ENCODE measurements at places on chromosomes 2 and 18.

- no peak for DNase-seq
Measured at GRCh38 chr2:85458601-85459563, 40.4 kb downstream of the SH2D6 start.

DNA sequence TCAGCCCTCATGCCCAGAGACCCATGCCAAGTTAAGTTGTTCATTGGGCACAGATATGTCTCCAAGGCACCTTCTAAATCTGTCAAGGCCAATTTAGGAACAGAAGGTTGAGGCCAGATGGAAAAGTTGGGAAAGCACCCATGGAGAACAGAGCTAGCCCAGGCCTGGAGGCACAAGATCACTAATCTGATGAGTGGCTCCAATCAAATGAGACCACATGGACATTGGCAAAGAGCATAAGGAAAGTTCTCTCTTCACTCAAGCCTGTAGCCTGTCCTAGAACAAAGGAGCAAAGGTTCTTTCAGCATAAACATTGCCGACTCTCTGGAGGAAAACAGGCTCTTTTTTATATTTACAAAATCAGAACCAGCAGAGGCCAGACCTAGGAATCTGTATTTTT lies 154.8 kb downstream of the RNF152 start:
- DNase-seq: no peak

DNA sequence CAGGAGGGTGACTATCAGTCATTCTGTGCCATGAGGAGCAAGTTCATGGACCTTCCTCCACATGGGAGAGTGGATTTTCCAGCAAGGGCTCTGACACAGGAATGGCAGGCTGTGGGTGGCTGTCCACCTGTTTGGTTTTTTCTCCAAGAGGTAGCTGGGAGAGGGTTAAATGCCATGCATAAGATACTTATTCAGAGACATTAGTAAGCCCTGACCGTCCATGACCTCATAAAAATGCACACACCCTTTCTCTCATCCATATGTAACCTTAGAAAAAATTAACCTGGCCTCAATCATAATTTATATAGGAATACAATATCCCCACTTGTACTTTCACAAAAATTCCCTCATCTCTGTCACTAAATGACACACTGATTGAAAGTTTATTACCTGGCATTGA lies 51.3 kb downstream of the NPPC start:
- no peak for DNase-seq

GRCh38 chr2:62208758-62209114 lies 12.8 kb downstream of the B3GNT2 start:
- no peak for DNase-seq

DNA sequence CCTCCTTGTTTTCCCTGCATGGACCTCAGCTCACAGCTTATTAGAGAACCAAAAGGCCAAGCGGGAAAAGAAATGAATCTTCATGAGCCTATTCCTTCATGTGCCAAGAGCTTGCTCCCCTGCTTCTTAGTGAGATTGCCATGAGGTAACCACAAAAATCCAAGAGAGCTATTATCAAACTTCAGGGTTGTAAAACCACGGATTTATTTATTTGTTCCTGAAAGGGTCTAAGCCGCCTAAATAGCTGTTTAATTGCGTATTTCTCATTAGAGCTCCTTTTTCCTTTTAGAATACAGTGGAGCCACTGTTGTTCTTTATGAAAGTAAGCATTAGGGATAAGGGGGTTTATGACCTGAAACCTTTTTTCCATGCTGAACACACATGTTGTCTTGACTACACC lies 58.0 kb downstream of the SRD5A2 start:
- DNase-seq: no peak

DNA sequence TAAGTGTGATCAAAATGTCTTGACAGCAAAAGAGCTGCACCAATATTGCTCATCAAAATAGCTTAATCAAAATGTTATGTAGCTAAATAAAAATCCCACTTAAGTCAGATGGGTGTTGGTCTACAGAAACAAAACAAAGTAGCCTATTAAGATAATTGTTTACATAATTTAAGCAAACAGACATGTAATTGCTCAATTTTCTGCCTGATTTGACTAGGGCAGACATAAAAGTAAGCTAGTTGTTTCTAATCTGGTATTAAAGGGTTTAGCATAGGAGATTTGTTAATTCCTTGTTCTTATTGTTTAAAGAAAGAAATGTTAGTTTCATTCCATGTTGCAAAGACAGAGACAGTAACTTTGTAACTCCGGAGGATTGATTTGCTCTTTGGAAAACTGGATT lies 11.5 kb upstream of the FEZ2 start:
- no peak for DNase-seq

- no peak for DNase-seq
Measured at GRCh38 chr18:1653873-1654272, 749.2 kb downstream of the ADCYAP1 start.

DNA sequence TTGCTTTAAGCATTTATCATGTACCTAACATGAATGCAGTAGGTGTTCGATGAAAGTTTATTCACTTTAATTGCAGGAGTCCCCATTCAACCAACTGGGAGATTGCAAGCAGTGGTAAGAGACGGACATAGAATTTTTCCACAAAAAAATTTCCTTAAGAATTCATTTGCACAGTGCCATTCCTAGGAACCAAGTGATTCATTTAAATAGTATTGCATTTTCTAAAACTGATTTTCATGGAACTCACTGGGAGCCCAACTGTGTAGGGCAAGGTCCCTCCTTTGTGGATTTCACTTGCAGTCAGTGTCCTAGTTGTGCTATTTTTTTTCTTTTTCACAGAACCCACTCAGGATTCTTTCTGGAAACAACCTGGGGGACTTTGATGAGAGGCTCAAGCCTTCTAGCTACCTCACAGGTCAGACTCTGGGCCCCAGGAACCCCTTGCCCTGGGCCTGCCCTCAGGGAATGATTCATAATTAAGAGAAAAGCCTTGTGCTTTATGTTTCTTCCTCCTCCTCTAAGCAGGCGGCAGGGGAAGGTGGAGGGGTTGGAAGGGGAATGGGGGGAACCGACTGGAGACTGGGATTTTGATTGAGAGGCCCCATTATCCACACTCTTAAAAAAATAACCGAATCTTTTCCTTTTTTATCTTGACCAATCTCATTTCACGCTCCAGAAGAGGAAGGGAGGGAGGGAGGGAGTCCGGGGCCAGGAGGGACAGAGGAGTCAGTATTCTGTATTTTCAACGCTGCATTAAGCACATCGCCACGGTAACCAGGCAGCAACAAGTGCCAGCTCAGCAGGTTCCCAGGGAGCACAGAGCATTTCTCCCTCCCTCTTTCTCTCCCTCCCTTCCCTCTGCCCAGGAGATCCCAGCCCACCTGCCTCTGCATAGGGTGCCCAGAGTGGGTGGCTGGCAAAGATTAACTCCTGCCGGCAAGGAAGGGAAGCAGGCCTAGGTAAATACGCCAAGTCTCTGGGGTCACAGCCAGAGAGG lies 51.8 kb downstream of the PSD4 start:
- no peak for DNase-seq

- peak; percentile 21 for DNase-seq
Measured at GRCh38 chr2:106057206-106057605, 136.9 kb downstream of the UXS1 start.

GRCh38 chr18:56382541-56382940 lies 255.9 kb downstream of the TXNL1 start:
- no peak for DNase-seq

DNA sequence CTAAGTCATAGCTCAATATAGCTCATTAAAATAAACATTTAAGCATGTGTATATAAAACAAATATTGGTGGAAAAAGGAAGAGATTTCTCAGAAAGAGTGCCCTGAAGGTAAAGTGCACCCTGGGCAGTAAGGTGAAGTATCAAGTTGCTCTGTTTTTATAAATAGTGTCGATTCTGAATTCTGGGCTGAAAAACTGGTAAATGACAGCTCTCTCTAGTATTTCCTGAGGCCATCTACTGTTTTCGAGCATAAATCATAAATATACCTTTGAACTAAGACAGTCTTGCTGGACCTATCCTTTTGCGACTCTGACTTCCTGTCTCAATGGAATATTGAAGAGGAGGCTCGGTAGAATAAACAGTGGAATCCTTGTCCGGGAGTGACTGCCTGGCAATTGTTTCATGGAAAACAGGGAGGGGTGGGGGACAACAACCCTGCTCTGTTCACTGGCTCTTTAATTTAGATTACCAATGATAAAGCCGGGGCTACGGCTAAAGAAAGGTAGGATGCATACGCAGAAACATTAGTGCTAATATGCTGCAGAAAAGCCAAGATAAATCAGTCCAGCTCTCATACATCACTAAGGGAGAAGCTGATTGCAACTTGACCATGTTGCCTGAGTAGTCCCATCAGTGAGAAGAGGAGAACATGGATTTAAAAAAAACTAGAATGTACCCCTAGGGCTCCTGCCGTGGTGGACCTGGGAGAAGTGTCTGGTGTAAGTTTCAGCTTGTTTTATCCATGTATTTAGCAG lies 124.1 kb downstream of the RAPGEF4 start:
- DNase-seq: no peak

DNA sequence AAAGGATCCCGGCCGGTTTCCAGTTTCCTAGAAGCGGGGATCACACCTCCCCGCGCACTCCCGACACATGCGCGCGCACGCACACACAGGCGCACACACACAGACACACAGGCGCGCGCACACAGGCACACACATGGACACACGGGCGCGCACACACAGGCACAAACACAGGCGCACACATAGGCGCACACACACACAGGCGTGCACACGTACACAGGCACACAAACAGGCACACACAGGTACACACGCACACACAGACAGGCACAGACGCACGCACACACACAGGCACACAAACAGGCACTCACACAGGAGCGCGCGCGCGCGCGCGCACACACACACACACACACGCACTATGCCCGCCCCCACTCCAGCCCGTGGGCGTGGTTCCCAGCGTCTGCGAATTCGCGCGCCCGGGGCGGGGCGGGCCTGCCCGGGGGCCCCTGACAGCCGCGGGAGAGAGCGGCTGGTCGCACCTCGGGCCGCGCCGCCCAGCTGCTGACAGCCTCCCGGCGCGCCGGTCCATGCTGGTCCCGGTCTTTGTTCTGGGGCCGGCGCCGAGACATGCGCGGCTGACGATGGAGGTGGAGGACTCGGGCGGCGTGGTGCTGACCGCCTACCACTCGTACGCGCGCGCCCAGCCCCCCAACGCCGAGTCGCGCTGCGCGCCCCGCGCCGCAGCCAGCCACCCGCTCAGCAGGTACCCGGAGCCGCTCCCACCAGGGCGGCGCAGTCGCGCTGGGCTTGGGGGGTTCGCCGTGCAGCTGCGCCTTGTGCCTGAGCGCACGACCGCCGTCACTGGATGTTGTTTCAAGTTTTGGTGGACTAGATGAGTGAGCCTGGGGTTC lies at the start of gene ARHGAP28:
TSS of gene ARHGAP28 (plus strand) at position 470 of the 845 bp plus-strand sequence. CDS start at position 576, 106 bp downstream.
- DNase-seq: peak; percentile 1

GRCh38 chr18:79545736-79546171 lies 133.8 kb upstream of the CTDP1 start:
- no peak for DNase-seq

GRCh38 chr2:38097988-38098385 lies 22.0 kb upstream of the CYP1B1 start:
- no peak for DNase-seq

DNA sequence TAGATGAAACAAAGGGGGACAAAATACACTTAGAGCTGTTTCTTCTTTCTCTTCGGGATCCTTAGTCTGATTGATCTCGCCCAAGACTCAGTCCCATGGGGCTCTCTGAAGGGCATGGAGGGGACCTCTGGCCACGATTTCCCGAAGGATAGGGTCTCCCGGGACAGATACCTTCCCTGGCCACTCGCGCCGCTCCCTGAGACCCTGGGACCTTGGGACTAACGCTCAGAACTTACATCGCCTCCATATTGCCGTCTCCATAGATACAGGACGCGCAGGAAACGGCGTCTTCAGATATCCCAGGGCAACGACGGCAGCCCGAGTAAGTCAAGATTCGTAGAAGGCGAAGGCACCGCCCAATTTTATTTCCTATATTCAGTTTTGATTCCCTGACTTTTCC lies at the start of gene CFAP65:
TSS of gene CFAP65 (minus strand) at position 265 of the 400 bp plus-strand sequence. CDS start 2,468 bp downstream, outside the sequence.
- DNase-seq: no peak

DNA sequence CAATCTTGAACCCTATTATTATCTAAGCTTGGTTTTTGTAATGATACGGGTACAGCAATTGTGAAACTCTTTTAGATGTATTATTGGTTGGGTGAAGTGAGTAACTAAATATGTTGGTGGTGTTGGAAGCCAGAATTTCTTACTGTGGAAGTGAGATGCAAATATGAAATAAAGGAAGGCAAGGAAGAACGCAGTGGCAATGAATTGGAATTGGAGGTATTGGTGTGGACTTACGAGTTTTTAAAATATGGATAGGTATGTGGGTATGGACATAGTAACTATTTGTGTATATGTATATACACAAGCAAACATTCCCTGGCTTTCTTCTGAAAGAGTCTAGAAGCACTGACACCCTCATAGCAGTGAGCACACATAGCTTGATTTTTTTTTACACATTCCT lies 105.8 kb downstream of the RAB3GAP1 start:
- no peak for DNase-seq

DNA sequence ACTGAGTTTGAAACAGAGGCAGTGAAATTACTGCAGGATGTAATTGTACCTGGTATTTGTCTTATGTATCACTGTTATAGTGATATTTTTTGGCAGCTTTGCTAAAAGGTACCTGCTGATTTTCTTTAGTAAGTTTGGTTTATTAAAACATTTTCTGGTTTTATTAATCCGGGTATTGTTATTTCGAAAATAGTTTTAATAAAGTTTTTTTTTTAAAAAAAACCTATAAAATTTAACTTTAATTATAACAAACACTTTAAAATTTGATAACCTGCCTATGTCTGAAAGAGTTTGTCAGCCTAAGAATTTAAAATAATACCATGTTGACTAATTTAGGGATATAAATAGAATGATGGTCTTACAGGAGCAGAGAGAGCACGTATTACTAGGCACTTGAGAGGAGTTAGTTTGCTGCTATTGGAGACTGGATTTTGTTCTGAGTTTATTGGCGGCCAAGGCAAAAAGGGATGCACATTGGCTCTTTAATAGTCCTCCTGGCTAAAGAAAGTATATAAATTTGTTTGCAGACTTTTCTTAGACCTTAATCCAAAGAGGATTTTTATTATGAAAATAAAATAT lies 12.1 kb downstream of the EHBP1 start:
- no peak for DNase-seq

DNA sequence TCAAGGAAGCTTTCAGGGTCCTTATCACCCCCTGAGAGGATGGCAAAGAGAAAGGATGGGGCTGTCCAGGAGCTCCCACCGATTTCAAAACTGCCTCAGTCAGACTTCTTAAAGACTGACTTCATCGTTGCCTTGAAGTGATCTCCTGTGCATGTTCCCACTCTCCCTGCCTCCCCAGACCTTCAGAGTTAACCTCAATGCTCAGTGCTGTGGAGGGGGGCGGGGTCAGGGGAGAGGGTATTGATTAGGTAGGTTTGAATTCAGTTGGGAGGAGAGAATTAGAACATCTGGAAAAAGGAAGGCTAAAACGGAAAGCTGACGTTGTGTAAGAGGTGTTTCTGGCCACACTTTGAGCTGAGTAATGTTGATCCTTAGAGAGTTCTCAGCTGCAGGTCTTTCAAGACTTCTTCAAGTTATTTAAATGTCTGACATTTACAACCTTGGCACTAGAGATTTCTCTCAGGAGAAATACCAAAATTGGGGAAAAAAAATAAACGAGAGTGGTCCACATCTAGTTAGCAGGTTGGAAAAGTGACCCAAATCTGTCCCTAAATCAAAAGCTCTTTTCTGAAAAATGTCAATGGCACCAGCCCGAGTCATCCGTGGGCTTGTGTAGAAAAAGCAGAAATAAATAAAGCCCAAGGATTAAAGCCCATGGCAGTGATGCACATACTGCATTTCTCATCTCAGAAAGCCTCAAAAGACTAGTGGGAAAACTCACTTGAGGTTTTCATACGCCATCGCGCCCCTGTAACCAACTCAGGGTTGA lies 134.7 kb upstream of the EPAS1 start:
- no peak for DNase-seq
